ENCODE measurements at places on chromosomes 6 and 20. TPM values are rescaled to one million over a fixed set of nuclear protein-coding genes. Genes with fewer than 3 reads are reported as not detected.

Gene SH3BGRL2
- total RNA-seq, result 26.1 TPM

Gene PGC
- 0.10 TPM for total RNA-seq

Gene CDH4
- total RNA-seq, result under 0.01 TPM

Gene HUS1B
- total RNA-seq, result 4.5 TPM

Gene DDO
- 0.52 TPM for total RNA-seq
